GM23338 (cell line): ENCODE measurements at places on chromosomes 2 and 18. TPM values are rescaled to one million over a fixed set of nuclear protein-coding genes. Genes with fewer than 3 reads are reported as not detected.

COL4A4 gene
- 1.4 and 3.1 TPM in 2 replicates for total RNA-seq

RGPD8 gene
- total RNA-seq = 4.9 and 8.6 TPM in 2 replicates

KLHL14 gene
- total RNA-seq = 0.78 and 1.9 TPM in 2 replicates

APCDD1 gene
- total RNA-seq = 0.97 and 1.0 TPM in 2 replicates

SAG gene
- total RNA-seq = not detected in 2 replicates

CENPA gene
- 13.0 and 16.8 TPM in 2 replicates for total RNA-seq

SMYD5 gene
- 45.8 and 47.3 TPM in 2 replicates for total RNA-seq

WNT6 gene
- total RNA-seq = not detected in 2 replicates

- no peaks in the 10 kb centered on the region for H3K4me1 ChIP-seq
- no peaks in the 10 kb centered on the region for H3K36me3 ChIP-seq
- H3K4me3 ChIP-seq = no peak overlapping the region
- DNase-seq = no peak
Observed at GRCh38 chr18:50312296-50313030, 25.0 kb upstream of the CXXC1 start.

- peaks cover 42% of the 10 kb centered on the region for H3K4me1 ChIP-seq
- no peak overlapping the region for H3K4me3 ChIP-seq
- no peak overlapping the region for H3K27ac ChIP-seq
- no peak for DNase-seq
- H3K27me3 ChIP-seq = no peaks in the 10 kb centered on the region
Observed at GRCh38 chr18:7743256-7743655, 176.1 kb downstream of the PTPRM start.

DNA sequence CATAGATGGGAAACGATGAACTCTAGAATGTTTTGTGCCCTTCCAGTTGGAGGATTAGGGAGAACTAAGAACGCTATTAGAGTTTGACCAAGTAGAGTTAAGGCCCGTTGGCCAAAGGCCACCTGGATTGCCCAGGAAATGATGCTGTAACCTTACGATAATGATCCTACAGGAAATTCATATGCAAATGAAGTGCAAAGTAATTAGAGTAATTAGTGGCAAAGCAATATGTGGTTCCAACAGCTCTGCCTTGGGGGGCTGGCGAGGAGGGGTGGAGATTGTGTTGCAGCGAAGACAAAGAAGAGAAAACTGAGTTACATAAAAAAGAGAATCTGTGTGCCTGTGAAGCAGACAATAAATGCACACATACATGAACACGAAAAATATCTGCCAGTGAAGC is 61.5 kb upstream of the BOD1L2 start:
- peaks cover 22% of the 10 kb centered on the region for H3K4me1 ChIP-seq
- no peak overlapping the region for H3K27ac ChIP-seq
- H3K36me3 ChIP-seq = no peaks in the 10 kb centered on the region
- no peak overlapping the region for H3K4me3 ChIP-seq
- DNase-seq = no peak
- H3K27me3 ChIP-seq = no peaks in the 10 kb centered on the region

- H3K4me1 ChIP-seq = peaks cover 25% of the 10 kb centered on the region
- H3K27ac ChIP-seq = no peak overlapping the region
- no peak overlapping the region for H3K4me3 ChIP-seq
- H3K36me3 ChIP-seq = no peaks in the 10 kb centered on the region
- no peak for DNase-seq
- peaks cover 10% of the 10 kb centered on the region; the same call in 1 of the 2 replicates for H3K27me3 ChIP-seq
Observed at GRCh38 chr2:162712598-162712997, 126.0 kb downstream of the KCNH7 start.

- DNase-seq = no peak
- H3K4me1 ChIP-seq = 0 out of 2 replicates have a peak, but pooled peaks cover 2% of the 10 kb centered on the region
- no peaks in the 10 kb centered on the region for H3K27me3 ChIP-seq
- no peak overlapping the region for H3K27ac ChIP-seq
- no peak overlapping the region for H3K4me3 ChIP-seq
Observed at GRCh38 chr18:26002375-26002910, 88.0 kb downstream of the SS18 start.

DNA sequence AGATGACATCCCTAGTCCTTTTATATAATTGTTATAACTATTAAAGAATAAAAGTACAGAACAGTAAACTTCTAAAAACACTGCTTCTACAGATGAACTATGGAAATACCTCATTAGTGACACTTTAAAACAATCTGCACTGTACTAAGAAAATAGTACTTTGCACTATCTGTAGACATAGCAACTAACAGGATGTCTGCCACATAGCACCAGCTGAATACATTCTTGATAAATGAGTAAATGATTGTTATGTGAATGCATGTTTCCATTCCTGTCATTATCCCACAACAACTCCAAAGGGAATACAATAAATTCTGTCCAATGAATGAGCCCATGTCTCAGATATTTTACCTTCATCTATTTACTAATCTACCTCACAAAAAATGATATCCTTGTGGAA is 115.3 kb upstream of the SLC35G4 start:
- no peaks in the 10 kb centered on the region for H3K4me1 ChIP-seq
- H3K27me3 ChIP-seq = no peaks in the 10 kb centered on the region
- no peak overlapping the region for H3K27ac ChIP-seq
- H3K4me3 ChIP-seq = no peak overlapping the region
- no peaks in the 10 kb centered on the region for H3K36me3 ChIP-seq
- no peak for DNase-seq

- H3K27ac ChIP-seq = no peak overlapping the region
- peak overlapping the region; percentile 59 for H3K4me3 ChIP-seq
- no peak for DNase-seq
- H3K36me3 ChIP-seq = no peaks in the 10 kb centered on the region
Observed at GRCh38 chr2:162317058-162317742, 1.3 kb downstream of the IFIH1 start.

GRCh38 chr2:41448221-41448620 is 599.6 kb upstream of the PKDCC start:
- H3K36me3 ChIP-seq = no peaks in the 10 kb centered on the region
- no peak for DNase-seq
- no peak overlapping the region for H3K4me3 ChIP-seq

- H3K27ac ChIP-seq = no peak overlapping the region
- no peaks in the 10 kb centered on the region for H3K36me3 ChIP-seq
- H3K27me3 ChIP-seq = no peaks in the 10 kb centered on the region
- H3K4me1 ChIP-seq = peaks cover 22% of the 10 kb centered on the region
- no peak for DNase-seq
Observed at GRCh38 chr18:55475467-55475866, 112.5 kb downstream of the TCF4 start.

- H3K27me3 ChIP-seq = no peaks in the 10 kb centered on the region
- no peak overlapping the region for H3K4me3 ChIP-seq
- peaks cover 8% of the 10 kb centered on the region for H3K4me1 ChIP-seq
- no peaks in the 10 kb centered on the region for H3K36me3 ChIP-seq
- peak; percentile 11 for DNase-seq
Observed at GRCh38 chr2:24652265-24653182, 140.7 kb downstream of the PTRHD1 start.

DNA sequence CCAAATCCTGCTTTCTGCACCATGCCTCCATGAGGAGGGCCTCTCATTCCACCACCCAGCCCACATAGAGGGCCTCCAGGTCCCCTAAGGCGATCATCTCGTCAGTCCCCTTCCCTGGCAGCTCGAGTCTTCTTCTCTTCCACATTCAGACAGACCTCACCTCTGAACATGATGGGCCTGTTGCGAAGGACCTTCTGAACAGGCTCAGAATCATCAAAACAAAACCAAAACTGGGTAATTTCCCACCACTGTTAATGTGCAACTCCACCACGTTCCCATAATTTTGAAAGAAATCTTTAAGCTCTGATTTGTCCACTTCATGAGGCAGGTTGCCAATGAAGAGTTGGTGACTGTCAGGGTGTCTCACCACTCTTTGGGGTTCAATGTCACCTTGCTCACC is 20.4 kb downstream of the ZRANB3 start:
- no peaks in the 10 kb centered on the region for H3K27me3 ChIP-seq
- no peak overlapping the region for H3K4me3 ChIP-seq
- no peak for DNase-seq
- peaks cover 10% of the 10 kb centered on the region for H3K36me3 ChIP-seq
- no peak overlapping the region for H3K27ac ChIP-seq

DNA sequence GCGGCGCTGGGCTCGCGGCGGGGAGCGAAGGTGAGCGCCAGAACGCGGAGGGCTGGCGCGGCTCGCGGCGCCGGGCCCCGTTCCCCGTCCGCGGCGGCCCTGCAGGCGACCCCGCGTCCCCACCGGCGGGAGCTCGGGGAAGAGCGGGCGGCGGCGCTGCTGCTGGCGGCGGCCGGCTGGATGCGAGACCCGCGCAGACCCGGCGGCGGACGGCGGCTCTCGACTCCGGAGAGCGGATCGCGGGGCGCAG is 213 bp downstream of the DOK6 start:
- peak; percentile 59 for DNase-seq
- H3K27me3 ChIP-seq = peaks cover 55% of the 10 kb centered on the region
- H3K4me3 ChIP-seq = peak overlapping the region; percentile 68
- no peaks in the 10 kb centered on the region for H3K36me3 ChIP-seq

GRCh38 chr2:23135481-23136100 is 249.4 kb upstream of the KLHL29 start:
- H3K27me3 ChIP-seq = no peaks in the 10 kb centered on the region
- no peak overlapping the region for H3K4me3 ChIP-seq
- H3K36me3 ChIP-seq = no peaks in the 10 kb centered on the region
- DNase-seq = peak; percentile 41
- H3K27ac ChIP-seq = 0 out of 2 replicates have a peak overlapping the region, but pooled peaks have one; percentile 8

- H3K27ac ChIP-seq = no peak overlapping the region
- peaks cover 27% of the 10 kb centered on the region for H3K4me1 ChIP-seq
- no peak overlapping the region for H3K4me3 ChIP-seq
Observed at GRCh38 chr18:77316008-77316407, 66.4 kb downstream of the GALR1 start.

DNA sequence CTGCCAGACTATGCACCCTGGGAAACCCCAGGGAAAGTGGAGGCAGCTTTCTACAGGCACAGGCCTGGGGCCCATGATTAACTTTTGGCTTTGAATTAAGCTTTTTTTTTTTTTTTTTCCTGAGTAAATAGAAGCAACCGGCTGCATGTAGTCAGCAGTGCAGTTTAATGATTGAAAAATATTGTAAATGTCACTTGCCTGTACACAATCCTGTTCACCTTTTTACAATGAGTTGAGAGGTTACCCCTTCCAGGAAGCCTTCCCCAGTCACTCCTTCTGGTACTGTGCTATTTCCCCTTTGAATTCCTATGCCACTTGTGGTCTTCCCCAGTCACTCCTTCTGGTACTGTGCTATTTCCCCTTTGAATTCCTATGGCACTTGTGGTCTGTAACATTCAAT is 475.6 kb downstream of the TDRD15 start:
- no peak for DNase-seq
- no peaks in the 10 kb centered on the region for H3K27me3 ChIP-seq
- no peak overlapping the region for H3K4me3 ChIP-seq
- peaks cover 3% of the 10 kb centered on the region; the same call in 1 of the 2 replicates for H3K36me3 ChIP-seq
- H3K27ac ChIP-seq = no peak overlapping the region

DNA sequence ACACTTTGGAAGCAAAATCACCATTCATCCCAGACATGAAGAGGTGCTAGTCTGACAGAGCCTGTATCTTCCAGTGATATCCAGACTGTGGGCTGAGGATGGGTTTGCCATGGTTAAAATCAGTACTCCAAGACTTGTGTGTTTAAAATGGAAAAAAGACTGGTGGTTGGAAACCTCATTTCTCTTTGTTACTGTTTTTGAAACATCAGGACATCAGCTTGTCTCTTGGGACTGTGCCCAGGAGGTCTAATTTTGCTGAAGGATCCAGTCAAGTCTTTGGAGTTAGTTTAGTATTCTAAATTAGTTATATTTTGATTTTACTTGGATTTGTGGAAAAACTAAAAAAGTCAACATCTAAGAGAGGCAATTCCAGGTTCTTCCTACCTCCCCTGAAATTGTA is 578.4 kb downstream of the PLCL1 start:
- no peaks in the 10 kb centered on the region for H3K27me3 ChIP-seq
- DNase-seq = no peak
- no peak overlapping the region for H3K27ac ChIP-seq
- no peaks in the 10 kb centered on the region for H3K36me3 ChIP-seq
- no peak overlapping the region for H3K4me3 ChIP-seq

DNA sequence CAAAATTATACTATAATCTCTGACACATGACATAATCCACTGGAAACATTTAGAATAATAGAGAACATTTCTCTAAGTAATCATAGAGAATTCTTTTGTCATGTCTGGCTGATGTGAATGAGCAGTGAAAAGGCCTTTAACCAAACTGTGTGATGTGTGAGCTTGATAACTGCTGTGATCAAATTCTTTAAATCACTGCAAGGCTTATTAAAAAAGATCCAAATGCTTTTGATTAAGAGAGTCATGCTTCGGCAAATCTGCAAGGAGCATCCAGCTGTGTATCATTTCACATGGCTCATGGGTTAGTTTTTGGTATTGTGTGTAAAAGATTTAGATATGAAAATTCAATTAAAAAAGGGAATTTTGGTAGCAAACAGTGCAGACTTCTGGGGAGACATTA is 58.6 kb upstream of the TFPI start:
- no peaks in the 10 kb centered on the region for H3K27me3 ChIP-seq
- no peak overlapping the region for H3K27ac ChIP-seq
- peaks cover 21% of the 10 kb centered on the region for H3K4me1 ChIP-seq
- H3K36me3 ChIP-seq = no peaks in the 10 kb centered on the region
- no peak for DNase-seq
- H3K4me3 ChIP-seq = no peak overlapping the region

GRCh38 chr2:163351966-163352365 is 383.8 kb downstream of the FIGN start:
- H3K27ac ChIP-seq = no peak overlapping the region
- DNase-seq = no peak
- no peak overlapping the region for H3K4me3 ChIP-seq
- no peaks in the 10 kb centered on the region for H3K36me3 ChIP-seq

- DNase-seq = no peak
- no peaks in the 10 kb centered on the region for H3K27me3 ChIP-seq
- no peaks in the 10 kb centered on the region for H3K36me3 ChIP-seq
- no peak overlapping the region for H3K4me3 ChIP-seq
- no peak overlapping the region for H3K27ac ChIP-seq
Observed at GRCh38 chr2:236600892-236601291, 31.3 kb downstream of the ACKR3 start.

DNA sequence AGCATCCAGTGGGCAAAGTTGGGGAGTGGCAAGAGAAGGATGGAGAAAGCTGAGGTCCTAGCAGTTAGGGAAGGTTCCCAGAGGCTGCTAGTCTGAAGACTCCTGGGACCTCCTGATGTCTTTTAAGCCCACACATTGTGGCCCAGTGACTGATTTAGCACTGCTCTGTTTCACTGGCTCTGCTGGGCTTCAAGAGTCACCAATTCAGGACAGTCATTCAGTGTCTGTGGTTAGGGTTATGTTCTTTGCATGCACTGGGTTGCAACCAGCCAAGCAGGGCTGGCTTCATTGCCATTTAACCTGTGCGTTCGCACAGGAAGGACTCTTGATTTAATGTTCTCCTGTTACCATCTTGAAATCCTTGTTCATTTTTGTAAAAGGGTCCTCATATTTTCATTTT is 199.2 kb downstream of the ICOS start:
- H3K4me1 ChIP-seq = peaks cover 13% of the 10 kb centered on the region
- no peaks in the 10 kb centered on the region for H3K36me3 ChIP-seq
- DNase-seq = no peak
- H3K4me3 ChIP-seq = no peak overlapping the region
- H3K27ac ChIP-seq = no peak overlapping the region

GRCh38 chr18:60746919-60747318 is 374.3 kb upstream of the MC4R start:
- H3K4me3 ChIP-seq = no peak overlapping the region
- no peaks in the 10 kb centered on the region for H3K4me1 ChIP-seq
- no peaks in the 10 kb centered on the region for H3K36me3 ChIP-seq
